ENCODE measurements at places on chromosomes 3 and 15. TPM values are rescaled to one million over a fixed set of nuclear protein-coding genes. Genes with fewer than 3 reads are reported as not detected.

DNA sequence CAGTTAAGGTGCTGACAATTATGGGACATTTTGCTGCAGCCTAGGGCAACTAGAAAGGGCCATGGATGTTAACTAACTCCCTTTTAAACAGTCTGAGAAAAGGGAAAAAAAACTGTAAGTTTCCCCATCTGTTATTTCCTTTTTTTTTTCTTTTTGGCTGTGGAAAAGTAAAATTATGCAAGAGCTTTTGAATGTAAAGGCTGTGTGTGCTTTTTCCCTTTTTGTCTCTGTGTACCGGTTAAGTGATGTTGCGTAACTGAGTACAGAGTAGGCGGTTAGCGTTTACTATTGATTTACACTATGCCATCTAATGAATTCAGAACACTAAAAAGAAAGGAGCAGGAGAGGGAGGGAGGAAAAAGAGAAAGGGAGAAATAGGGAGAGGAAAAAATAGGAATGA lies 403.6 kb downstream of the TIGIT start:
- H3K4me3 ChIP-seq = no peak overlapping the region
- H3K27me3 ChIP-seq = no peaks in the 10 kb centered on the region
- H3K4me1 ChIP-seq = peaks cover 5% of the 10 kb centered on the region
- no peaks in the 10 kb centered on the region for H3K36me3 ChIP-seq
- H3K27ac ChIP-seq = no peak overlapping the region
- no peak for DNase-seq

- H3K4me3 ChIP-seq = no peak overlapping the region
- H3K27me3 ChIP-seq = no peaks in the 10 kb centered on the region
- no peaks in the 10 kb centered on the region for H3K36me3 ChIP-seq
- H3K27ac ChIP-seq = peak overlapping the region; percentile 59
These were observed 3.1 kb downstream of the MST1R start for GRCh38 chr3:49900491-49901153.

DNA sequence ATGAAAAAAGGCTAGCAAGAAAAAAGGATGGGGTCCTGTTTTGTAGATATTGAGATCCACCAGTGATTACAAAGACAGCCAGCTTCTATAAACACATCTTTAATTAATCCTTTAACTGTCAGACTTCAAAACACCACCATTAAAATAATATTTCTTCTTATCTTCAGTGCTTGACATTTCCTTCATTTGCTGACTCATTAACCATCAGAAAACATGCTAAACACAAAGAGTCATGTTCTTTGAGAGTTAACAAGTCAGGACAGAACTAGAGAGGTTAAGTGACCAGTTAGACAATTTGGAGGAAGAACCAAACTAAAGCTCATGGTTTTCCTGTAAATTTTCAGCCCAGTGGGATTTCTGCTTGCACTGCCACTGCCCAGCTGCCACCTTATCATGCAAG lies 111.4 kb downstream of the MEIS2 start:
- H3K4me3 ChIP-seq = no peak overlapping the region
- no peak overlapping the region for H3K27ac ChIP-seq
- no peaks in the 10 kb centered on the region for H3K4me1 ChIP-seq
- no peaks in the 10 kb centered on the region for H3K27me3 ChIP-seq

DNA sequence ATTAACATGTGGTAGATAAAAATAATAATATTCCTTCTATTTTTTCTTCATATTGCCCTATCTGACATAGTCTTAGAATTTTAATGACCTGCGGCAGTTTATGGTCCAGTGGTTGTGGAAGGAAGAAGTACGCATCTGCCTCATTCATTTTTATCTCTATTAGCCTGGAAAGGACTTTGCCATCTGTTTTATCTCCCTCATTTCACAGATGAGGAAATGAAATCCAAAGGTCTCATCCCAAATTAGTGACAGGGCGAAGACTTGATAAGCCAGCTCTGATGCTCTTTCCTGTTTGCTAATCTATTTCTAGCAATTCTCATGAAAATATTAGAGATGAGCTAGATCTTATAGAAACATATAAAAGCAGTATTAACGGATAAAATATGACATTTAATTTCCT lies 113.3 kb downstream of the KLHL25 start:
- DNase-seq = no peak
- no peaks in the 10 kb centered on the region for H3K4me1 ChIP-seq
- H3K36me3 ChIP-seq = peaks cover 41% of the 10 kb centered on the region

DNA sequence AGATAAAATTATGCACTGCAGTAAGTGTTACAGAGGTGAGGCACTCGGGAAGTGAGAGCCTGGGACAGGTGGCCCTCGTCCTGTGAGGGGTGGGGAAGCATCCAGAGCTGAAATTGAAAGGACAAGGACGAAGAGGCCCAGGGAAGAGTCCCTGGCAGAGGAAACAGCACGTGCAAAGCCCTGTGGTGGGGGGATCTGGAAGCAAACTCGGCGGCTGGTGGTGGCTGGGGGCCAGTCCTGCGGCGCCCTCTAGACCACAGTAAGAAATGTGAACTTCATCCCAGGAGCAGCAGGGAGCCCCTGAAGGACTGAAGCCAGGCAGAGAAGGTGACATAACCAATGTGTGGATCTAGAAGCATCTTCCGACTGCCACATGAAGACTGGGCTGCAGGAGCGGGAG lies 42.8 kb downstream of the GRIP2 start:
- H3K4me3 ChIP-seq = no peak overlapping the region
- H3K36me3 ChIP-seq = no peaks in the 10 kb centered on the region
- DNase-seq = no peak
- no peak overlapping the region for H3K27ac ChIP-seq

The GATM gene
- 6.1 TPM for total RNA-seq

DNA sequence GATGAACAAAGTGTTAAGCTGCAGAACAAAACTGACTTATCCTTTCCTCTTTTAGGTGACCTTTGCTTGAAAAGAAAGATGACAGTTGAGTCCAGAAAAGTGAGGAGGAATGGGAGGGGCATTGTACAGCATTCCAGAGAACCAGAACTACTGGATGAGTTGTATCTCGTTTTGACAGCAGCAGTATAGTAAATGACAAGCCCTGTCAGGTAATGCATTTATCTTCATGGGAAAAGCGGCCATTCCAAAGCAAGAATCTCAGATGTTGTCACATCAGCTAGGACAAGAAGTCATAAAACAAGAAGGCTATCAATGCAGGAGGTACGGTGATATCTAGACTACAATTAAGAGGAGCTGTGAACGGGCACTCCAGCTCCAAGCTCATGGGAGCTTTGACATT lies 421.5 kb downstream of the MAGI1 start:
- no peak for DNase-seq
- H3K4me1 ChIP-seq = no peaks in the 10 kb centered on the region
- no peak overlapping the region for H3K4me3 ChIP-seq
- H3K27me3 ChIP-seq = no peaks in the 10 kb centered on the region

The C3orf70 gene
- total RNA-seq = 16.5 TPM

The LRRC34 gene
- 3.5 TPM for total RNA-seq

The IL17RD gene
- 3.4 TPM for total RNA-seq

The SNX22 gene
- 0.53 TPM for total RNA-seq

The PLA2G4B gene
- total RNA-seq = 13.9 TPM

- no peaks in the 10 kb centered on the region for H3K27me3 ChIP-seq
- H3K4me3 ChIP-seq = no peak overlapping the region
- no peak overlapping the region for H3K27ac ChIP-seq
- DNase-seq = no peak
- no peaks in the 10 kb centered on the region for H3K36me3 ChIP-seq
- no peaks in the 10 kb centered on the region for H3K4me1 ChIP-seq
These were observed 31.5 kb downstream of the GASK1A start for GRCh38 chr3:43010638-43011037.

The GATA2 gene
- total RNA-seq = 56.0 TPM

DNA sequence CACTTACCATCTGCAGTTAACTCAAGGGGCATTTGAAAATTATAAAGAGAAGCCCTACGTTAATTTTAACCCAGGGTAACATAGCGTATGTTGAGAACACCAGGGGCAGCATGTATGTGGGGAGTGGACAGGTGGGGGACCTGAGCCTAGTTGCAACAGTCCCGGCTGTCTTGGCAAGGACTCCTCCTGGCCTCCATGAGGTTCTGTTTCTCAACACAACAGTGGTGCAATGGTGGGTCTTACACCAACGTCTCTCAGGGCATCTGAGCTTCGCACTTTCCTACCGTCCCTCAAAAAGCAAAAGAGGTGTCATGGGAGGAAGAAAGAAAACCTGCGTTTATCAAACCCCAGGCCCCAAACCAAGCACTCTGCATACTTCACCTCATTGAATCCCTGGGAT lies 50.6 kb downstream of the MGLL start:
- H3K27me3 ChIP-seq = no peaks in the 10 kb centered on the region
- H3K4me3 ChIP-seq = no peak overlapping the region
- H3K27ac ChIP-seq = no peak overlapping the region
- H3K36me3 ChIP-seq = no peaks in the 10 kb centered on the region
- H3K4me1 ChIP-seq = peaks cover 7% of the 10 kb centered on the region
- DNase-seq = no peak

The GPR160 gene
- 7.3 TPM for total RNA-seq

GRCh38 chr15:60519218-60519617 lies 40.3 kb upstream of the ICE2 start:
- H3K27ac ChIP-seq = no peak overlapping the region
- H3K36me3 ChIP-seq = no peaks in the 10 kb centered on the region
- no peak for DNase-seq
- H3K4me3 ChIP-seq = no peak overlapping the region

The GOLGA8J gene
- total RNA-seq = 0.75 TPM

The TRIM71 gene
- total RNA-seq = not detected

The SLC12A1 gene
- total RNA-seq = not detected

The UBE2E2 gene
- 5.3 TPM for total RNA-seq

The SCG5 gene
- total RNA-seq = not detected

- no peaks in the 10 kb centered on the region for H3K4me1 ChIP-seq
- DNase-seq = no peak
- H3K27me3 ChIP-seq = no peaks in the 10 kb centered on the region
These were observed 26.0 kb upstream of the MAGEF1 start for GRCh38 chr3:184737641-184738505.

The EBLN2 gene
- 0.53 TPM for total RNA-seq
